NCI-H446 treated with DMSO at 0.1 percent for 48 hours (cell line): ENCODE measurements at places on chromosomes 5 and 9.

GRCh38 chr9:121746411-121746810 is 95.0 kb downstream of the DAB2IP start:
- DNase-seq, result no peak

DNA sequence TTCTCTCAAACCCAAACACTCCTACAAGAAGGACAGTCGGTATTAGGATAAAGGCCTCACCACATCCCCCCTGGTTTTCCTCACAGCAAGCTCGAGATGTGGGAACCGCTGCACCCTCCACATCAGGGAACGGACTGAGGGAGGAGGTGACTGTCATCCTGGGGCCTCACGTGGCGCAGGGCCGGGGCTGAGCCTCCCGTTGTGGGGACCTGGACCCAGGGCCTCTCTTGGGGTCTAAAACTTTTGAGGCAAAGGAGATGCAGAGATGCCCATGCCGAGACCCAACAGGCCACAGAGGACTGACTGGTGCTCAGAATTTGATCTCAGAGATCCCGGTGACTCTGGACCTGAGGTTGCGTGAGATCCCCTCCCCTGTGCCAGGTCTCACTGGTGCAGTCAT is 72.7 kb downstream of the MRPL36 start:
- no peak for DNase-seq

GRCh38 chr9:86735772-86736458 is 211.4 kb downstream of the GAS1 start:
- DNase-seq, result no peak

- peak; percentile 51 for DNase-seq
Observed at GRCh38 chr5:139638090-139638735, 9.9 kb upstream of the CXXC5 start.

- no peak for DNase-seq
Observed at GRCh38 chr5:2357309-2357708, 394.2 kb downstream of the IRX2 start.

DNA sequence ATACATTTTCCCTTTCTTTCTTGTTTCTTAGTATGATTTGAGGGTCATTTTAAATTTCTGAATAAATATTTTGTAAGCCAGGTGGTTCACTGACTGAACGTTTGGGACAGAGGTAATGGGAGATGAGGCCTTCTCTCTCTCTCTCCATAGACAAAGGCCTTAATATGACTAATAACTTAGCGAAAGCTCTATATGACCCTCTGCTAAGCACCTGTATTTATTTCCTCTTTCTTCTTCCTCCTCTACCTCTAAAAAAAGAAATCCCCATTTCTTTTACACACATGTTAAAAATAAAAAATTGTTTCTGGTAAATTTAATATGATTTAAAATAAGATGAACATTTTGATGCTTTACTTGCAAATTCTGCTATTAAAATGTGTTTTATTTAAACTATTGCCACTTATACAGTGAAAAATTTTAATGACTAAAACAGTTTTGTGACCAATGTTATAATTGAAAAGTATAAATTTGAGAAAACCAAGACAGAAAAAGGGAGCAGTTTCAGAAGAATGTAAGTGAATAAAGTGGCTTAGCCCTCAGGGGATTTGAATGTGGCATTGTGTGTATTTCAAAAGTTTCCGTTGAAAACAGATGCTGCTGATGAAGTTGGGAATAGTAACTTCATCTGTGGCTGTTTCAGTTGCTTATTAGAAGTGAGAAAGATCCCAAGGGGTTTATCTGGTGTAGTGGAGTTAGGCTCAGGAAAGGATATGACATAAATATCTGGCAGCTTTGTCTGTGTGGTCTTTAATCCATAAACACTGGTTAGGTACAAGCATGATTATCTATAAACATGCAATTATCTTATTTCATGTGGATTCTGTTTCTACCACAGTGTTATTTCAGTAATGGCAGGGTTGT is 128.6 kb upstream of the GRHPR start:
- no peak for DNase-seq

- DNase-seq, result no peak
Observed at GRCh38 chr5:6081727-6082210, 296.6 kb downstream of the MED10 start.

DNA sequence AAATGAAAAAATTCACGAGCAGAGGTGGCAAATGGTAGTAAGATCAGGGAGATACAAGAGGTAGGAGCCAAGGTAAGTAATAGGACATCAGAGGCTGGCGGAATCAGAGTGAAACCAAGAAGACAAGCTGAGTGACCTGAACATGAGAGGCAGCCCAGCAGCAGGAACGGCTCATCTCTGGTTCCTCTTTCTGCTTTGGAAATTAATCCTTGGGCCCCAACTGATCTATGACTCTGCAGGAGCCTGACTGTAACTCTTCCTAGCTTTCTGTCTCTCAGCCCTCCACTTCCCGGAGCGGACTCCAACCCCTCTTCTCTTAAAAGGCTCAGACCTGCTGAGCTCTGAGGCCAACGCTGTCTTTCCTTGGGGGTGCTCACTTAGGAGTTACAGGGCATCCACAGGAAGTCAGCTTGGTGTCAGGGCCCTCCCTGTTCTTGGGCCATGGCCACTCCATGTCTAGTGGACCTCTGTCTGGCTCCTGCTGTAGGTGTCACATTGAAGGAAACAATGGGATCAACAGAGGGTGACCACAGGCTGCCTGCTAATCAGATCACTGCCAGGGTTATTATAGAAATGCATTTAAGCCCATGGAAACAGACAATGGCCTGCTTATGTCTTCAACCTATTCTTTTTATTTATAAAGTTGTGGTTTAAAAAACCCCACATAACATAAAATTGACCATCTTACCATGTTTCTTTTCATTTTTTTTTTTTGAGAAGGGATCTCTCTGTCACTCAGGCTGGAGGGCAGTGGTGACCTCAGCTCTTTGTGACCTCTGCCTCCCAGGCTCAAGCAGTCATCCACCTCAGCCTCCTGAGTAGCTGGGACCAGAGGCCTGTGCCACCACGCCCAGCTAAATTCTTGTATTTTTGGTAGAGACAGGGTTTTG is 22.5 kb upstream of the SHB start:
- no peak for DNase-seq

GRCh38 chr5:37715992-37716391 is 123.8 kb downstream of the GDNF start:
- no peak for DNase-seq

- no peak for DNase-seq
Observed at GRCh38 chr5:59067956-59068656, 485.2 kb downstream of the RAB3C start.

DNA sequence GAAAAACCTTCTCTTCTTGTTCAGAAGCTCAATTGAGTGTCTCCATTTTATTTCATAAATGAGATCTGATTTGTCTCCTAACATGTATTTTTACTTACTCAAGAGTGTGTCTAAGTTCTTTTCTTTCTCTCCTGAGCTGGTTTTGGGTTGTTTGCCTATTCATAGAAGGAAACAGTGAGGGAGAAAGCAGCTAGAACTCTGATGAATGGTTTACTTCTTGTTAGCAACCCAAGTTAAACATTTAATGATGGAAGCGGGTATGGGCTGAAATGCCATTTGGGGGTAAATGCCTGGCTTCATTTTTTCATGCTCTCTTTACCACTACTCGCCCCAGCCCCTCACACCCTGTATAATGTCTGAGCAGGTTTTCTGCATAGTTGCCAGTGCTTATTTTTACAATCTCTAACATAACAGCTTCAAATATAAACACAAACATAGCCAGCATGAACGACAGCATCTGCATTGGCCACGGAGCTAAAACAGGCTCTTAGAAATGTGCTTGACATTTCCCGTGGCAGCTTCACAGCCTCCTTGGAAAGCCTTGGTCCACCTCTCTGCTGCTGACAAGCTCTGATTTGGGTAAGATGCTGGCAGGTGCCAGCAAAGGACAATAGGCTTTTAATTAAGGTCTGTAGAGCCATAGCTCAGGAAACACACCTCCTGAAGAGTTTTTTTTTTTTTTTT is 321.1 kb downstream of the ARHGEF28 start:
- DNase-seq, result peak; percentile 56
